ENCODE measurements at places on chromosomes 3 and 15. TPM values are rescaled to one million over a fixed set of nuclear protein-coding genes. Genes with fewer than 3 reads are reported as not detected.

- H3K36me3 ChIP-seq, result no peaks in the 10 kb centered on the region
- no peak for DNase-seq
- no peak overlapping the region for H3K4me3 ChIP-seq
- no peak overlapping the region for H3K27ac ChIP-seq
- H3K4me1 ChIP-seq, result no peaks in the 10 kb centered on the region
Observed at GRCh38 chr3:152910211-152910610, 75.3 kb downstream of the P2RY1 start.

DNA sequence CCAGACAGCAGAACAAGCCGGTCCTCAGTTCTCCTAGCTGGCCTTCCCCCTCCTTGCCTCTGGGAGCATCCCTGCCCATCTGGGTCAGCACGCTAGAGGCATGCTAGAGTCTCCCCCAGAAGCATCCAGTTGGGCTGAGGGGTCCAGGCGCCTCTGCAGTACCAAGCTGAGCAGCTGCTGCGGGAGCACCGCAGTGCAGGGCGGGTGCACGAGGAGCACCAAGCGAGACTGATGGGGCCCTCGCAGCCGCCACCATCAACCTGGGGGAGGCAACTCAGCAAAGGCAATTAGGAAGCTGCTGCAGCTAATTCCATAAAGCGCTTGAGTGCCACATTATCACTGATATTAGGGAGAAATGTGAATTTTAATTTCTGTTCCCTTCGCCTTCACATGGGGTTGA is 12.4 kb downstream of the CACNA2D3 start:
- no peaks in the 10 kb centered on the region for H3K36me3 ChIP-seq
- H3K4me3 ChIP-seq, result no peak overlapping the region
- H3K4me1 ChIP-seq, result no peaks in the 10 kb centered on the region
- no peak for DNase-seq
- H3K27ac ChIP-seq, result no peak overlapping the region

SH2D7 gene
- total RNA-seq, result not detected

DNA sequence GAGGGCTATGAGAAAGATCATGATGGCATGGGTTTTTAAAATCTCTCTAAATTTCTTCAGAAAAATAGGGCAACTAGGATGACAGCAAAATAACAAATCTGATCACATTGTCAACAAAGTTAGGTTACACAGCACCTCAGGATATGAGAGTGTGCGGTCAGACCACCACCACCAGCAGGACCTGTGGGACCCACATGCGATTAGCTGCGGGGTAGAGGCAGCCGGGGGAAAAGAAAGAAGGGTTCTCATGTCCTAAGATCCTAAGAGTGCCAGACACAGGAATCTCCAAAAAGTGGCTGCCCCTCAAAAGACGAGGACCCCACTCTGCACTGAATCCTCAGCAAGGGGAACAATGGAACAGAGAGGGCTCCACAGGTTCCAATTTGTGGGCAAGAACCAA is 15.6 kb downstream of the CHRNA3 start:
- H3K27me3 ChIP-seq, result no peaks in the 10 kb centered on the region
- H3K27ac ChIP-seq, result no peak overlapping the region
- H3K4me1 ChIP-seq, result no peaks in the 10 kb centered on the region
- H3K4me3 ChIP-seq, result no peak overlapping the region

DNA sequence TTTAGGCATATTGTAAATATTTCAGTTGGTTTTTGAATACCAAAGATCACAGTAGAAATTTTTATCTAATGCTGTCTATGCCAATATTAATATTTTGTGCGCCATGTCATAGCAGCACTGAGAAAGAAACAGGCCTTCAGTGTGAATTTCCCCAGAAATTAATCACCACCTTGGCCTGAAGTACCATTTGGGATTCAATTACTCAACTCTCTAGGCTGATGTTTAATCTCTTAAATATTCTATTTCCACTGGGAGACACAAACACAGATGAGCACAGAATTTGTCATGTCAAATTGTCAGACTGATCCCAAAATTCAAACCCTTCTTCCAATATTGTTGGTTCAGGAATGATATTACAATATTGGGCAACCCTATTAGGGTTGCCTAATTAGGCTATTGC is 509.3 kb downstream of the ROBO1 start:
- H3K27me3 ChIP-seq, result no peaks in the 10 kb centered on the region
- no peak for DNase-seq
- no peaks in the 10 kb centered on the region for H3K4me1 ChIP-seq
- no peaks in the 10 kb centered on the region for H3K36me3 ChIP-seq

DNA sequence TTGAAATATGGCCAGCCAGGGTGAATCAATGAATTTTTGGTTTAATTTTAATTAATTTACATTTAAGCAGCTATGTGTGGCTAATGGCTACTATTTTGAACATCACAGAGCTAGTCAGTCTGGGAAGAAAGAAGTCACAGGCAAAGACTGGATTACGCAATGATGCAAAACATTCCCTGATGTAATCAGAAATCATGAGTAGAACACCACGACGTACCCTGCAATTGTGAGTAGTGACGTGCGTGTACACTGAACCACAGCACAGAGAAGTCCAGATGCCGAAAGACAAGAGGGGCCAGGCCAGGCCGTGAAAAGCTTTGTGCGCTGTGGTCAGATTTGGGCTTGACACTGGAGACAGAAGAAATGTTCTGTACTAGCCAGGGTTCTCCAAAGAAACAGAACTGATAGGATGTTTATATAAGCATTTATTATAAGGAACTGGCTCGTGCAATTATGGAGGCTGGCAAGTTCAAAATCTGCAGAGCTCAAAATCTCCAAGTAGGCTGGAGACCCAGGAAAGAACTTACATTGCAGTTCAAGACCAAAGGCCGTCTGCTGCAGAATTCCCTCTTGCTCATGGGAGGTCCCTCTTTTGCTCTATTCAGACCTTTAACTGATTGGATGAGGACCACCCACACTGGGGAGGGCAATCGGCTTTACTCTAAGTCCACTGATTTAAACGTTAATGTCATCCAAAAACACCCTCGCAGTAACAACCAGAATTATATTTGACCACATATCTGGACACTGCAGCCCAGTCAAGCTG is 44.6 kb downstream of the SH3BP5 start:
- H3K27me3 ChIP-seq, result no peaks in the 10 kb centered on the region
- peaks cover 3% of the 10 kb centered on the region for H3K4me1 ChIP-seq
- peak; percentile 98 for DNase-seq
- H3K4me3 ChIP-seq, result no peak overlapping the region
- H3K36me3 ChIP-seq, result no peaks in the 10 kb centered on the region
- H3K27ac ChIP-seq, result no peak overlapping the region

- peak overlapping the region; percentile 58 for H3K27ac ChIP-seq
- H3K27me3 ChIP-seq, result no peaks in the 10 kb centered on the region
- H3K4me1 ChIP-seq, result peaks cover 49% of the 10 kb centered on the region
- DNase-seq, result no peak
- no peaks in the 10 kb centered on the region for H3K36me3 ChIP-seq
Observed at GRCh38 chr3:172042136-172042662, 2.8 kb downstream of the FNDC3B start.

DNA sequence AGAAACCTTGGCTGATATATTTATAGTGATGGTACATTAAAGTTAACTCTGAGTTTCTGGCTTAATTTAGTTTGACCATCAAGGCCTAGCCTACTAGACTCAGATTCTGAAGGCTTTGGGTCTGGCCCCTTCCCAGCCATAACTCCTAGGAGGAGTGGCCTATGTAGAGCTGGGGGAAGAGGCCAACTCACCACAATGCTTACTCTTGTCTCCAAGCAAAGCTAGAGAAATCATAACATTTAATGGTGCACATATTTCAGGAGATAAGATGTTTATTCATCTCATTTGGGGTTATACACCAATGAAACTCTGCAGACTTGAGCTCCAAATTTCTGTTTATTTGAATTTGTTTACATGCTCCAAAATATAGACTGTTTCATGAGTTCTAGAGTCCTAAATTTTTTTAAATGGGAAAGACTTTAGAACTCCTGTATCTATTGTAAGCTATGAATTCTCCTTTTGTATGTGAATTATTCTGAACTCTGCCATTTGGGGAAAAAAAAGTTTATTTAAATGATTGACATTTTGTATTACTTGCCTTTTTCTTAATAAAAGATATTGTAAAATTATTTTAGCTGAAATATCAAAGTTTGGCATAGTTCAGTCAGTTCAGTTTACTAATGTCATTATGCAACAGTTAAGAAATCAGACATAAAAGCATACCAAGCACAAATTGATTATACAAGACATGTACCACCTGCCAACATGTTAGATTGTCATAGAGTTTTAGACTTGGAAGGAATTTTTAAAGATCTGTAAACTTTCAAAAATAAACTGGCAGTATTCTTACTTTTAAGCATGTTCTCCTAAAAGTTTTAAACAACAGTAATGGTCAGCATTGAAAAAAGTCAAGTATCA is 143.4 kb upstream of the NR2E3 start:
- H3K4me1 ChIP-seq, result no peaks in the 10 kb centered on the region
- no peak overlapping the region for H3K4me3 ChIP-seq
- H3K36me3 ChIP-seq, result no peaks in the 10 kb centered on the region
- no peak overlapping the region for H3K27ac ChIP-seq
- no peaks in the 10 kb centered on the region for H3K27me3 ChIP-seq

GRCh38 chr15:33846142-33846541 is 122.2 kb upstream of the CHRM5 start:
- no peak overlapping the region for H3K27ac ChIP-seq
- H3K27me3 ChIP-seq, result no peaks in the 10 kb centered on the region
- DNase-seq, result no peak
- no peaks in the 10 kb centered on the region for H3K4me1 ChIP-seq

DNA sequence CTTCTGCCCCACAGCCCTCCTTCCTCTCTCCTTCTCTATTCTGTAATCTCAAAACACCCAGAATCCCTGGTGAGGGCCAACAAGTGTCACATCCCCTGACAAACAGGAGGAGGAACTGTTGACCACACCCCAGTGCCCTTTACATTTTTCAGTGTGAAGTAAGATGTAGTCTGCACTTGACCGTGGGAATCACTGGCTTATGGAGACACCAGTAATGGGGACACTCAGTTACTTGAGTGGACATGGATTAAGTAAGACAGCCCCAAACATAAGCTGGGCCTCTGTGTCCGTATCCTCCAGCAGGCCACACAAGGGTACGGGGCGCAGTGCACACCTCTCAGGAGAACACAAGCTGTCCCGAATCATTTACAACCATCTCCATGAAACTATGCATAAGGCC is 28.4 kb upstream of the LIMD1 start:
- no peak for DNase-seq
- H3K36me3 ChIP-seq, result no peaks in the 10 kb centered on the region
- no peaks in the 10 kb centered on the region for H3K27me3 ChIP-seq
- no peak overlapping the region for H3K27ac ChIP-seq

GRCh38 chr15:73926219-73927002 is at the start of gene LOXL1:
LOXL1 (plus strand) TSS chr15:73926462; CDS start chr15:73926784, 322 bp downstream.
- peak within 1 kb of the TSS; percentile 66 for H3K27ac ChIP-seq
- H3K4me3 ChIP-seq, result peak within 1 kb of the TSS; percentile 56
- H3K36me3 ChIP-seq, result no peaks in the 10 kb centered on the region
- no peaks in the 10 kb centered on the region for H3K27me3 ChIP-seq

CTXN2 gene
- not detected for total RNA-seq

GRCh38 chr3:160564949-160565441 is 376 bp downstream of the KPNA4 start:
- H3K27me3 ChIP-seq, result no peaks in the 10 kb centered on the region
- no peaks in the 10 kb centered on the region for H3K36me3 ChIP-seq
- H3K4me3 ChIP-seq, result peak overlapping the region; percentile 65
- DNase-seq, result peak; percentile 83
- peaks cover 10% of the 10 kb centered on the region for H3K4me1 ChIP-seq
